ENCODE measurements at places on chromosomes 6 and 20.

GRCh38 chr6:80182308-80182707, 75.8 kb downstream of the BCKDHB start:
- peak; percentile 85 for DNase-seq

- DNase-seq, result no peak
These were observed 126.1 kb downstream of the OR2B2 start for GRCh38 chr6:27786048-27786447.

GRCh38 chr6:90109141-90109540, 187.5 kb downstream of the BACH2 start:
- no peak for DNase-seq

- no peak for DNase-seq
These were observed 353.1 kb upstream of the TSHZ2 start for GRCh38 chr20:52619101-52619500.

GRCh38 chr20:32567384-32568178, 17.6 kb downstream of the NOL4L start:
- DNase-seq, result no peak

- no peak for DNase-seq
These were observed 13.2 kb upstream of the OSER1 start for GRCh38 chr20:44223721-44224120.

- no peak for DNase-seq
These were observed 37.4 kb upstream of the JAG1 start for GRCh38 chr20:10710991-10711775.

- DNase-seq, result no peak
These were observed 310.3 kb downstream of the THBS2 start for GRCh38 chr6:168943231-168943905.

Data from fibroblast of skin of right biceps (primary cell).